ENCODE measurements at places on chromosomes 5 and 9. TPM values are rescaled to one million over a fixed set of nuclear protein-coding genes. Genes with fewer than 3 reads are reported as not detected.

PCDHGA2 gene
- 0.04 TPM for total RNA-seq

ZFR gene
- total RNA-seq, result 87.7 TPM

TTC23L gene
- total RNA-seq, result not detected

RPS23 gene
- total RNA-seq, result 4,228 TPM

PCDHGA5 gene
- 9.7 TPM for total RNA-seq

PCDHGB6 gene
- total RNA-seq, result 8.8 TPM

ANKRD20A1 gene
- total RNA-seq, result 1.0 TPM

MRPL50 gene
- total RNA-seq, result 16.3 TPM

ANKH gene
- 0.40 TPM for total RNA-seq

ANKRD31 gene
- 0.22 TPM for total RNA-seq

ASS1 gene
- total RNA-seq, result not detected

IL13 gene
- total RNA-seq, result not detected

CTNNAL1 gene
- 26.8 TPM for total RNA-seq

- no peak for DNase-seq
Observed at GRCh38 chr9:136858844-136859757, 7.0 kb downstream of the MAMDC4 start.

- no peak for DNase-seq
Observed at GRCh38 chr9:36276781-36277181, 18.5 kb upstream of the GNE start.

DNA sequence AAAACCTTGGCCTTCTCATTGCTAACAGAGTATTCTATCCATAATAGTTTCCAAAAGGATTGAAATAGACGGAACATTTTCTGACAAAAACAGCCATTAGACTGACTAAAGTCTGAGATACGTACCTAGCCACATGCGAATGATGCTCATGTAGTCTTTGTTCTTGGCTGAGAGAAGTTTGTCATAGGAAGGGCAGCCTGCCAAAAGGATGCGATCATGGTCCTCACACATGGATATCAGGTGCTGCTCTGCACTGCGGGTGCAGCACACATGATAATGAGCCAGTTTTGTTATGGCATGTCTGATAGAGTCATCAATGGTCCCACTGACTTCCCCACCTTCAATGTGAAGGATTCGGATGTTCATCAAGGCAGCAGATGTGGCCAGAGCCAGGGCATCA, 12.3 kb downstream of the GNE start:
- DNase-seq, result no peak

- no peak for DNase-seq
Observed at GRCh38 chr9:113574441-113575262, 111.1 kb downstream of the RGS3 start.

GRCh38 chr9:16192403-16193017, 639.7 kb downstream of the CCDC171 start:
- no peak for DNase-seq

- DNase-seq, result no peak
Observed at GRCh38 chr9:82369251-82369945, 380.8 kb downstream of the SPATA31D1 start.

DNA sequence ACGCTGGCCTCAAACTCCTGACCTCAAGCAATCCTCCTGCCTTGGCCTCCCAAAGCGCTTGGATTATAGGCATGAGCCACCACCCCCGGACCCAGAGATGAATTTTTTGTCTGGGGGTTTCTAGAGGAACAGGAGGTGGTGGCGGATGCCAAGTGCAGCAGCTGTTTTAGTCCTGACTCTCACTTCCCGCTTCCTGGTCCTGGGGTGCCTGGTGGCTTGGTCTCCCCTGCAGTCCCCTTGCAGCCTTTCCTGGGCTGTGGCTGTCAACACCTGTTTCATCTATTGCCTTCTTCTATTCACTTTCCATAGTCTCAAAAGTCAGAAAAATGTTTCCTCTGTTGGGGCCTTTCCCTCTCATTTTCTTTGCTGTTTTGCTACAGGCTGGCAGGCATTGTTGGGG, 6.5 kb upstream of the NHP2 start:
- DNase-seq, result no peak

DNA sequence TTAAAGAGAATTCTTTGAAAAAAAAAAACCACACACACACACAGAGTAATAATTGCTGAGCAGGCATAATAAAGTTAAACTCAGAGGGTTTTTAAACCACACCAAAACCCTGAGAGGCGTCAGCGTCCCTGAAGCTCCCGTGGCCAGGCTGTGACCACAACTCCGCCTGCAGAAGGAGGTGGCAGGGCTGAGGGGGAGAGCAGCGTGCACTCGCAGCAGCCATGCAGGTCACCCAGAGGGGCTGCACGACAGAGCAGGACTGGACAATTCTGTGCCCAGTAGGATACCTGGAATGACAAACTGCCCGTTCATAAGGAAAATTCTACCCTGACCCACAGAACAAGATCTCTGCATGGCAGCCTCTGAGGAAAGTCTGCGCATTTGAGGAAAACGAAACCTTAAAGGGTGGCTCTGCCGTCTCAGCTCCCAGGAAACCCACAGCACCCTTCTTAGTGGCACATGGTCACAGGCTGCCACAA, 44.0 kb downstream of the ROR2 start:
- DNase-seq, result no peak

DNA sequence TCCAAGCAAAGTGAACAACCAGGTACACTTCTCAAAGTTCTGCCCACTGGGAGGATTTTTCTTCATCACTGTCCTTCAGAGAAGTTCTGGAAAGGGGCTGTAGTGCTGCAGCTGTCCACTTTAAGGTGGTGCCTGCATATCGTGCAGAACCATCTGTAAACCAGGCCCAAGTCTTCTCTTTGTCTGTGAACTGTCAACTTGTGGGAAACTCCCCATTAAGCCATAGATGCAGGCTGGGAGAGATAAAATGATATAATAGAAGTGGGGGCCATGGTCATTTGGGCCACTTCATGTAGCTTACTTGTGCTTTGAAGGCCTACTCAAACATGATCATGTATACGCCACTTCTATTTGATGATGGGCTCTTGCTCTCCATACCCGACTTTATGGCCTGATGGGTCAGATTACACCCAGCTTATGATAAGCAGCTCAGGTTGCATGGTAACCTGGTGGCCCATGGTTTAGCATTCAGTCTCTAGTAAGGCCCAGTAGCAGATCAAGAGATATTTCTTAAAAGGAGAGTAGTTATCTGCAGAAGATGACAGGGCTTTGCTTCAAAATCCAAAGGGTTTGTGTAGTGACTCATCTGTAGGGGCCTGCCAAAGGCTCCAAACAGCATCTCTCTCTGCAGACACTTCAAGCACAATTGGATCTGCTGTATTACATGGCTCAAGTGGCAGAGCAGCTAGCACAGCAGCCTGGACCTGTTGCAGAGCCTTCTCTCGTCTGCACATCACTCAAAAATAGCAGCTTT, 15.7 kb upstream of the BTF3 start:
- no peak for DNase-seq

DNA sequence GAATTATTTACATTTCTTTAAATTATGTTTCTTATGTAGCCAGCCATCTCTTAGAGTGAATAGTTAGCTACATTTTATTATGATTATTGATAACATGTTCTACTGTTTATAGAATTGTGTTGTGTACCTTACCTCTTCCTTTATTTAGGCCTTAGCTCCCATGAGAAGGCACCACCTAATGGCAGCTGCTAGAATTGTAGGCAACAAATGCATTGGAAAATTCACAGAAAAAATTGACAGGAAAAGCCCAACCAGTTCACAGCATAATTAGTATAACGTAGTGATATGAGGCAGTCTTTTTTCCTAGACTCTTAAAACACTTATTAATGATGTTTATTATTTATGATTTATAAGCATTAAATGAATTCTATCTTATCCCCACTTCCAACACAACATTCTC, 175.8 kb downstream of the WDR70 start:
- peak; percentile 69 for DNase-seq

GRCh38 chr9:114723931-114724330, 41.9 kb upstream of the TEX48 start:
- no peak for DNase-seq

DNA sequence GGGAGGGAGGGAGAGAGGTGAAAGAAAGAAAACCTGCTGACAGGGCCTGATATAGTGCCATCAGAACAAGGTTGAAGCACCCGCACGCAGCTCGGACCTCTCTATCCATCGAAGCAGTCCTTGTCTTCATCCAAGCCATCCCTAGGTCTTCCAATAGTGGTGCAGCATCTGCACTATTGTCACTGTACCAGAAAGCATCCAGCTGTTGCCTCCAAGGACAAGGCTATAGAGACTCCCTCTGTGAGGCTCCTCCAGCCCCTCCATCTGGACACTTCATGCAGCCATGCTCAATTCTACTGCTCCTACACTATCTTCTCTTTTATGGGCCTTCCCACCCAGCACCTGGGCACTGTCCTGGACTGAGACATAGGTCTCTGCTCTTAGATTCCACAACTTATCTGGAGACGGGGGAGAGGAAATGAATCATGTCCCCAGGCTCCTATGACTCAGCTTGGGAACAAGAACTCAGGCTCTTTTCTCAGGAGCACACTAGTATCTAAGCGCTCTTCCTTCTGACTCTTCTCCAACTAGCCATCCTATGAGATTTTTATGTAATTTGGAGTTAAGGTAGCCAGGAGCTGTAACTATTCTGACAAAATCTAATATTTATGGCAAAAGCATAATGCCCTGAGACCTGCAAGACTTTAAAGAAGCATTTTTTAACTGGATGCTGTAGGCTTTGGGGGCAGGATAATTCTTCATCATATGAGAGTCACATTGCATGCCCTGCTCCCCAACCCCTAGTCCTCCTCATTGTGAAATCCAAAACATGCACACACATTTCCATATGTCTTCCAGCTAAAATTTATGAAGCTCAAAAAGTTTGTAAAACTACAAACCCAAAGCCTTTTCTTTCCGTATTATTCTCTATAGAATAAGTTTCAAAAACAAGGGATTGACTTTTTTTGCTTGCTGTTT, 446.8 kb downstream of the CCDC171 start:
- DNase-seq, result no peak

- DNase-seq, result no peak
Observed at GRCh38 chr9:124309667-124310084, 51.9 kb downstream of the NEK6 start.

DNA sequence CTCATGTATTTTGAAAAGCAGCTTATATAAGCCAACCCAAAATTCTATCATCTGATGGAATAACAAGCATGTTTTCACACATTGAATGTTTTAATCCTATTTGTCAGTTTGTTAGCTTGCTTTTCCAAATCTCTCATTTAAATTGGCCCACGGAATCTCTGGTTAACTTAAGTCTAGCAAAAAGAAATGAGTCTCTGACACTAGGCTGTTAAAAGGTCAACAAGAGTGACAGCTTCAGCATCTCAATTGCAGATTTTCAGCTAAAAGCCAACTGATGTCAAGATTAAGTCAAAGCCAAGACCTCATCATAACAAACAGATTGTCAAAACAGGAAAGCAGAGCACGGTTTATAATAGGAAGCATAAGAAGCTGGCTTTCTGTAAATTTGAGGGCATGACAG, 49.4 kb upstream of the CDH9 start:
- no peak for DNase-seq

GRCh38 chr5:38018016-38018415, 178.2 kb upstream of the GDNF start:
- DNase-seq, result no peak

- DNase-seq, result no peak
Observed at GRCh38 chr5:33763435-33763834, 128.4 kb downstream of the ADAMTS12 start.

GRCh38 chr5:137733006-137733405, 2.9 kb downstream of the KLHL3 start:
- DNase-seq, result no peak

- DNase-seq, result no peak
Observed at GRCh38 chr9:129583308-129584038, 37.4 kb downstream of the C9orf50 start.

- DNase-seq, result no peak
Observed at GRCh38 chr5:84343171-84343570, 41.5 kb downstream of the EDIL3 start.

DNA sequence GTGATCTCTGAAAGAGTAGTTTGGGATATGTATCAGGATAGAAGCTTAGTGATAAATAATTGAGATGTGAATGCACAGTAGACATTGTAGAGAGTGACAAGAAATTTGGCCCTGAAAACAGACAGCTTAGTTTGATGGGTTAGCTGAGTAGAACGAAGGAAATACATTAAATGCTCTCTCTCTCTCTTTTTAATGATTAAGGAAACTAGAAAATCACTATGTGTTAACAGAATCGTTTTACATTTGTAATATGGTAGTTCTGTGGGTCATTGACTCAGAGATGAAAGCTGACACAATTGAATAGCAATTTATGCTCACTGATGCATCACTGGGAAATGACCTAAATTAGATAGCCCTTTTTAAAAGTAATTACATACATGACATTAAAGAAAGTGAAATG, 739.8 kb upstream of the PTPRD start:
- DNase-seq, result no peak

GRCh38 chr9:3027210-3027609, 183.3 kb upstream of the PUM3 start:
- no peak for DNase-seq

- no peak for DNase-seq
Observed at GRCh38 chr9:121582641-121583040, 68.8 kb upstream of the DAB2IP start.

DNA sequence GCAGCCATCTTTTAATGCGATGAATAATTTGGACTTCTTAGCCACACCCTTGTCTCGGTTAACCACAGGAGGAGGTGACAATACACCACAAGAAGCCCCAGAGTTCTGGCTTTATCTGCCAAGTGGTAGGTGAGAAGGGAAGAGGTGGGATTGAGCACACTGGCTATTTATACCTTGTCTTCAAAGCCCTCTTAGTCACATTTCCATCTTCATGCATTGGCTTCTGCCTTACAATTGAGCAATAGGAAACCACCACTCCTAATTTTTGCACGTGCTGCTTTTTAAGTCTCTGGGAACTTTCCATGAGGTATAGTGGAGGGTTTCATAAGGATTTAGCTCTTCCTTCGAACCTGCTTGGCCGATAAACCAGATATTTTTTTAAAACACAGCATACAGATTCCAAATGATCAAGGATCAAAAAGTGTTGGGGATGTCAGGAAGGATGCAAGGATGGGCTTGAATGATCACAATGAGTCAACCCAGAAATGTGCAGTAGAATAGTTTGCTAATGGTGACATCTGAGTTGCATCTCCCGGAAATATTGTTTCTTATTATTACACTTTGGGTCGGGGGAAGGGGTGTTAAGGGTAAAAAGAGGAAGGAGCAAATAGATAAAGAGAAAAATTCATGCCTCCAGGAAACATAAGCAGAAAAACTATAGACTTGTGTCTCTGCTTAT, 25.5 kb downstream of the PLAC8L1 start:
- DNase-seq, result no peak

DNA sequence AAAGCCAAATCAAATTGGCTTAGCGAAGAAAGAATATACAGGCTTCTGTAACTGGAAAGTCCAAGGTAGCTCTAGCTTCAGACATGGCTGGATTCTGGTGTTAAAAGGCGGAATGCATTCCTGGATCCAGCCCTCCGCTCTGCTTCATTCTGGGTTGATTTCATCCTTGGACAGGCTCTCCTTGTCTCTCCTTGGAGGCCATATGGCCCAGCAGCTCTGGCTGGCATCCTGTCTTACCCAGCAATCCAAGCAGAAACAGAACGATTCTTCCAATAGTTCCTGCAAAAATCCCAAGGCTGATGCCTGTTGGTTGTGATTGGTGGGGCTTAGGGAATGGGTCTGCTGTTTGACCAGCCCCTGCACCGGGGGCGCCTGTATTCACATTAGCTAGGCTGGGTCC, 37.0 kb upstream of the SAP30L start:
- DNase-seq, result no peak

All from Karpas-422 (cell line).